Osteoblast (primary cell): ENCODE measurements at places on chromosomes 1 and 21. TPM values are rescaled to one million over a fixed set of nuclear protein-coding genes. Genes with fewer than 3 reads are reported as not detected.

Gene CD34
- total RNA-seq = under 0.01 and 0.36 TPM in 2 replicates

Gene FCGR3A
- under 0.01 TPM in 1 of 2 replicates, not detected in the other for total RNA-seq

Gene OR10J1
- total RNA-seq = not detected in 2 replicates

Gene VSIG8
- total RNA-seq = not detected in 2 replicates

Gene RBP7
- not detected in 2 replicates for total RNA-seq

Gene OR2T35
- not detected in 2 replicates for total RNA-seq

Gene PTGER3
- total RNA-seq = not detected in 2 replicates

Gene C1orf94
- total RNA-seq = not detected in 2 replicates

Gene RGS8
- total RNA-seq = not detected in 2 replicates

Gene ZNF436
- total RNA-seq = 32.4 and 32.9 TPM in 2 replicates
